ENCODE measurements at places on chromosomes 16 and 17.

- DNase-seq: peak; percentile 71
These were observed at the start of gene TTLL6 for GRCh38 chr17:48816774-48817590. TSS of gene TTLL6 (minus strand) at chr17:48817229. CDS start at chr17:48817072, 157 bp downstream.

DNA sequence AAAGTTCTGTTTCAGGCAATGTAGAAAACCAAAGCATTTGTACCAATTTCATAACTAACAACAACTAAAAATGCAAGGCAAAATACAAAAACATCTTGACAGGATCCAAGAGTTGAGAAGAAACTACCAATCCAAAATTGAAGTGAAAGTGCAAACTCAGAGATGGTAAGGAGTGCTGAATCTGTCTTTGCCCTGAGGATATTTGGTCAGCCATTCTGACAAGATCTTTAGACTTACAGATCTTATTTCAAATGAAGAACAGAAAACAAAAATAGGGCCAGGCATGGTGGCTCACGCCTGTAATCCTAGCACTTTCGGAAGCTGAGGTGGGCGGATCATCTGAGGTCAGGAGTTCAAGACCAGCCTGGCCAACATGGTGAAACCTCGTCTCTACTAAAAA, 412.8 kb downstream of the ZFHX3 start:
- no peak for DNase-seq

- no peak for DNase-seq
These were observed 44.1 kb downstream of the DNAH17 start for GRCh38 chr17:78532922-78533640.

DNA sequence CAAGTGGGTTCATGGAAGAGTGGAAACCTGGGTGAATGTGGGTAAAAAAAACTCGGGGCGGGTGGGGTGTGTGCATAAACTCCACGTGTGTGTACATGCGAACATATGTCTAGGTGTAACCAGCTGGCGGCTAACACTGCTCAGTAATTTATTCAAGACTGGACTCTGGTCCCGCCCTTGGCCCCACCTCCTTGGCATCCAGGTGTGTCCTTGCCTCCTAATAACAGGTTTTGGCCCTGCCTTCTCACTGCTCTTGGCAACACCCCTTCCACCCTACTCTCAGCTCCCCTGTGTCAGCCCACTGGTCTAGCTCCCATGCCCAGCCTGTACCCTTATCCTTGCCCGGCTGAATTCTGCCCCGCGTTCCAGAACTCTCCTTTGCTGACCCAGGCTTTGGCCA, 8.3 kb downstream of the FLII start:
- DNase-seq: no peak

- DNase-seq: peak; percentile 19
These were observed 372.7 kb downstream of the SLC39A11 start for GRCh38 chr17:72719578-72720493.

DNA sequence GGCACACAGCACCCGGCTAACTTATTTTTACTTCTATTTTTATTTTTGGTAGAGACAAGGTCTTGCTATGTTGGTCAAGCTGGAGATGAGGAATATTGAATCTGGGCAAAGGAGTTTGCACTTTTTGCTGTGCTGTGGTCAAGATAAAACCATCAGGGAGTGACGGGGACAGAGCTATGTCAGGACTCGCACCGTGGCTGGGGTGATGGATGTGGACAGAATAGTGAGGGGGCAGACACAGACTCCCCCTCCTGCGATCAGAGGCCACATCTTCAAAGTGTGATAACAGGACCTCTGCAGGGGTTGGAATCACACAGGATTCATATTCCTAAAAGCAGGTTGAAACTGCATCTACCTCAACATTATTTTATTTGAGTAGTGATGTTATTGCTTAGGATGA, 25.6 kb downstream of the IL21R start:
- no peak for DNase-seq

DNA sequence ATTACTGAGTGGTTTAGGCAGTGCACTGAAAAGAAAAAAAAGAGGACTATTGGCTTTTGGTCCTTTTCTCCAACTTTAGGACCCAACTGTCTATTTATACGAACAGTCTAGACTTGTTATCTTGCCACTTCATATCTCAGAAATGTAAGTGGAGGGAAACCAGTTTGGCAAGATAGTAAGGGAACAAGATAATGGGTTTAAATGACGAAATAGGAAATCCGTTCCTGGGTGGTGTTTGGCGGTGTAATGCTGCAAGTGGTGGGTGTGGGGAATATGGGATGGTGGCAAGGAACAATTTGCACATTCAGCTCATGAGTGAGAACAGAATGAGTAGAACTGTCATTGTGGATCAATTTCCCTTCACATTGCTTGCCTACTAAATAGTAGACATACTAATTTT, 44.7 kb downstream of the GRB7 start:
- no peak for DNase-seq

GRCh38 chr17:79204261-79204660, 129.6 kb downstream of the ENGASE start:
- no peak for DNase-seq
